ENCODE measurements at places on chromosomes 13 and 19.

- DNase-seq = no peak
These were observed at the start of gene SLC7A10 for GRCh38 chr19:33225458-33225926. TSS of gene SLC7A10 (minus strand) at chr19:33225850. CDS start at chr19:33225703, 147 bp downstream.

- no peak for DNase-seq
These were observed 22.9 kb upstream of the RASA3 start for GRCh38 chr13:114155320-114155719.

DNA sequence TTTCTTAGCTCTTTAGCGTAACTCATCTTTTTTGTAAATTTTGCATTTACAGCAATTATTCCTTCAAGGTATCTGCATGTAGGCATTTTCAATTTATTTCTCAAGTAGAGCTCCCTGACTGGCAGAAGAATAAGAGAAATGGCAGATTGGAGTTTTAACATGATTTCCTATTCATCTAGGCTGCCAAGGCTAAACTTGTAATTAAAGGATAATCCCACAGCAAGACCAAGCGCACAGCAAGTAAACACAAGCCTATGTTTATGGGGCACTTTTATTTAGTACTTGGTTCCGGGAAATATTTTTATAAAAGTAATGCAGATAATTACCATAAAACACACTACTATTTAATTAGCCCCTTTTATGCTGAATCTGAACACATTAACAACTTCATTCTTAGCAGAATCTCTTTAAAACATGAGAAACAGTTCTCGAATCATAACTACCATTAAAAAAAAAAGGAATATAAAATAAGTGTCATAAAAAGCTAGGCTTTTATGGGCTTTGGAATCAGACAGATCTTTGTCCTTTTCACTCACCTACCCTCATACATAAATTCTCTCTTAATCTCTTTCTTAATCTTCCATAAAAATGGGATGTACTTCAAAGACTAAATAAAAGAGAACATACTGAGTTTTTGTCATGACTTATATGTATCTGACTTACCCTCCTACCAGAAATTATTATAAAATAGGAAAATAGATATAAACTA is 961.6 kb upstream of the MIR17HG start:
- no peak for DNase-seq

DNA sequence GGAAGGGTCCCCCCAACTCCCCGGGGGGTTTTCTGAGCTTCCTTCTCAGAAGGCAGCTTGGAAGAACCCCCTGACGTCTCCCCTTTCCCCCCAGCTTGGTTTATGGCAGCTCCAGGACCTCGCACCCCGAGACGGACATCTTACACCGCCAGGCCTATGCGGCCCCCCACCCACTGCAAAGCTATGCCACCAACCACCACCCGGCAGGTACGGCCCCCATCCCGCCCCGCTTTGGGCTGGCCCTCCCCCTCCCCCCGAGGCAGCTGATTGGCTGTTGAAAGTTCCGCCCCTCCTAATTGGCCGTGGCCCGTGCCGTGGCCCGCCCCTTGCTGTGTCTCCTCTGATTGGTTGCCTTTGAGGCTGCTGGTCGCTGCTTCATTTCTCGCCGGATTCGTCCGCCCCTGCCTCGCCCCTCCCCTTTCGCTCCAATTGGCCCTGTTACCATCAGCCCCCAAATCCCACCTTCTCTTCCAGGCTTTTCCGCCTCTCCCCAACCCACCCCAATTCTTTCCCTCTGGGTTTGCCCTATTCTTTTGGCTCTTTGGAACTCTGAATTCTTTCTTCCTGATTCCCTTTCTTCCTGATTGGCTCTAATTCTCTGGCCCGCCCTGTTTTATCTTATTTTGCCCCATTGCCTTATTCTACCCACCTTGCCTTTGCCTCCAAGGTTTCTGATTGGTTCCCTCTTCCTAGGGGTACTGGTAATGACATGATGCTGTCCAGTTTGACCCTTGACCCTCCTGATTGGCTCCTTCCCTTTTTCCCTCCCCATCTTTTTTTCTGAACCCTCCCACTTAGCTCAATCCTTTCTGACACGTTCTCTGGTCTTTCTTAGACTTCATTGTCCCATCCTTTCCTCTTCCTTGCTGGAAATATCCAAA is 2.5 kb downstream of the PRR12 start:
- DNase-seq = peak; percentile 89

DNA sequence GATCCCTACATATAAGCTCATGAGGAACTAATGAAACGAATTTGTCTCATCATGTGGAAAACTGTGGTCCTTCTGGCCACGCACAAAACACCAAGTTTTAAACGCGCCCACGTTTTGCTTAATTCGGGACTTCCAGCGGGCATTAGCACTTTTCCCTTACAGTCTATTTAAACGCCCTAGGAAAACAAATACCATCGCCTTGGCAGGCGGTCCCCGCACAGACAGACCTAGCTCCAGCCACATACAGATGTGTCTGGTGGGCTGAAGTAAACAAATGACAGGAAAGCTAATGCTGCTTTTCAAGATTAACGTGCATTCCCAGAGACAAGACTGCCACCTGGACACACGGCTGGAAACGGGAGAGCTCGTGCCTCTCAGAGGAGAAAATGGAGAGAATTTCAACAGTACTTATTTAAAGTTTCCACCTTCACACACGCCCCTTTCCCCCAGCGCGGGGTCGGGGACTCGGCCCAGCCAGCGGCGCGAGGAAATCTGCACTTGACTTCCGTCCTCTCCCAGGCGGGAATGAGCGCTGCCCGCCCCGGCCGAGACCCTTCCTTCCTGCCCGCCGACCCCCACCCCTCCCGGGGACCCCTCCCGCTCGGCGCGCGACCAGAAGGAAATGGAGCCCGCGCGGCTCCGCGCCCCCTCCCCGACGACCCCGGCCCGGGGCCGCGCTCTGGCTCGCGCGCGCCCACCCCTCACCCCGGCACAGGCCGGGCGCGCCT is 931 bp downstream of the USP12 start:
- DNase-seq = peak; percentile 21

DNA sequence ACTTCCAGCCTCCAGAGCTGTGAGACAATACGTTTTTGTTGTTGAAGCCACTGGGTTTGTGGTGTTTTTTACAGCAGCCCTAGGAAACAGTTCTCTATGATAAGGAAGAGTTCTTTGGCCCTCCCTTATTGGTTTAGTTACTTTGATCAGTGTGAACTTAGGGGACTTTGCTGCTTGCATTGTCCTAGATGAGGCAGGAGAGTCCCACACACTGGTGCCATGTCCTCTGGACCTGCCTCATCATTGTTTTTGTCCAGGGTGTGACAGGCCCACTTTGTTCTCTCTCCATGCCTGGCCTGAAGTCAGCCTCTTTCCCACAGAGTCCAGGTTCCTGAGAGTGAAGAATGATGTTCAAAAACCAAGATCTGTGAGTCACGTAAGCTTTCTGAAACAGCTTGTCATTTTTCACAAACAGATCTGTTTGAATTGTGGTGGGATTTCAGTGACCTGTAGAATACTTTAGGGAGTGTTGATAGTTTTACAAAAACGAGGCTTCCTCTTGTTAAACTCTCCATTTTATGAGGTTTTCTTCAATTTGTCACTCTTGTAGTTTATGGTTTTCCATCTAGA is 63.8 kb downstream of the ING1 start:
- no peak for DNase-seq

DNA sequence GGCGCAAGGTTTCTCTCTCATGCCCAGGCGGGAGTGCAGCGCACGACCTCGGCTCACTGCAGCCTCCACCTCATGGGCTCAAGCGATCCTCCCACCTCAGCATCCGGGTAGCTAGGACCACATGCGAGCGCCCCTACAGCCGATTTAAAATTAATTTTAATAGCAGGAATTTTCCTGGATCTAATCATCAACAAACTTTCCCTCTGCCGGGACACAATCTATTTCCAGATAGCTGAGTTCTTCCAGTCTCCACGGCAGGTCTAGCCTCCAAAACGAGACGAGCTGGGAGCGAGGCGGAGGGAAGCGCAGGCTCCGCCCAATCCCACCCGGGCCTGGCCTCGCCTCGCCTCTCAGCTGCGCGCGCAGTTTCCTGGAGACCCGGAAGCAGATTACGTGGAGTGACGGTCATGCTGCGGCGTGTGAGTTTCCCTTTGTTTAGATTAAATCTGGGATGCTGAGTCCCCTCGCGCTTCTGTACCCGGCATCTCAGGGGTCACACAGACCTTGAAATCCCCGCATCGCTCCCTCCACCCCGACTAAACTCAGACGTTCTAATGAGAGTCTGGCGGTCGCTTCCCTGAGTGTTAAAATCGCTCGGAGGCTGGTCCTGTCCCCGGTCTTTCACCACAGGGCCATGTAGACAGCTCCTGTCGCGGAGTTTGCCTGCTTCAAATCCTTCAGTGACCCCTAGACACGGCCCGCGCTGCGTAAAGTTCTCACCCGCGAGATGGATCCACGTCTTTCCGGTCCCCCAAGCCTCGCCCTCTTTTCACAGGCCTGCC is at the start of gene ZNF880:
TSS of gene ZNF880 (plus strand) at position 365 of the 782 bp plus-strand sequence. CDS start at position 408, 43 bp downstream.
- peak; percentile 91 for DNase-seq

GRCh38 chr19:12843999-12844732 is 5.9 kb downstream of the MAST1 start:
- no peak for DNase-seq

GRCh38 chr13:99686157-99686572 is 184.9 kb downstream of the TM9SF2 start:
- no peak for DNase-seq

DNA sequence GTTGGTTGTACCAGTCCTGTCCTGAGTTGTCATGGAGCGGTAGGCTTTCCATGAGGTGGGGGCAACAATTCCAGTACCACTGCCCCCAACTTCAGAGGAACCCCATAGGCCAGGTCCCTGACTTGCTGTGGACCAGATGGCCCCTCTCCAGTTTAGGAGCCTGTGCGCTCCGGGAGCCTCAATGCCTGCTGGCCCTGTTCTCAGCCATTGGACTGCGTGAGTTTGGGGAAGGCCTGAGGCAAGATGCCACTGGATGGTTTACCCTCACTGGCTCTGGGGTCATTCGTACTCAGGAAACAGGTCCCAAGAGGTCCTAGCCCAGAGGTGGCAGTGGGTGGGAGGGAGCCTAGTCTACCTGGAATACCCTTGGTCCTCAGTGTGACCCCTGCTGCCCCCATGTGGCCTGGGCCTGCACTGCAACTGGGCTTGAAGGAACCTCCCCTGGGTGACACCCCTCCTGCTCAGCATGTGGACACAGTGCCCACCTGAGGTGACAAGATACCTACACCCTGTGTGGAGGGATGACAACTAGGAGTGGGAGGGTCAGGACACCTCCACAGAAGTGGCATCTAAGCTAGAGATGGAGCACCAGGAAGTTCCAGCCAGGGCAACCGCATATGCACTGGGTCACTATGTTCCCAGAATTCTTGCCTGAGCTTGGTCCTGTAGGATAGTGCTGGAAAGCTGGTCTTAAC is 6.0 kb upstream of the PRR19 start:
- peak; percentile 81 for DNase-seq

- no peak for DNase-seq
These were observed 137.8 kb upstream of the TSC22D1 start for GRCh38 chr13:44713788-44714469.

- DNase-seq = no peak
These were observed 93.4 kb upstream of the CACNA1A start for GRCh38 chr19:13599681-13600080.

DNA sequence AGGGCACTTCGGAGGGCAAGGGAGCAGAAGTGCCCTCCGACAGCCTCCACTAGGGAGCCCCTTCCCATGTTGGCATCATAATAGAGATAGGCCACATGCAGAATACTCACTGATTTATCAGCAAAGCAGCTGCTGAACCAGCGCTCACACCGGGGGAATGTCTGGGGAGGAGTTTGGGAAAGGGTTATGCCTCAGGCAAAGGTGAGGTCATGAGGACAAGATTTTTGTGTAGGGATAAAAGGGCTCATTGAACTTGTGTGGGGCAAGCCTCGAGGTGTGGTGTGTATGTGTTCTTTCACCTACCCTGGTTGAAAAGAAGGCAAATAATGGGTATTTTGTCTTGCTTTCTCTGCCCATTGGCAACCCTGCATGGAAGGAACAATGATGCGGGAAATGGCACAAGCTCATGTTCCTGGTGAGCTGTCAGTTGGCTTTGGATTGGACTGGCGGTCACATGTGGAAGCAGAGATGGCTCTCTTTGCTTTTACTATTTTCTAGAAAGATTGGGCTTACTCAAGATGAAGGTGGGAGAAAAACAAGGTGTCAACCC is 39.1 kb upstream of the SLC7A9 start:
- DNase-seq = no peak

DNA sequence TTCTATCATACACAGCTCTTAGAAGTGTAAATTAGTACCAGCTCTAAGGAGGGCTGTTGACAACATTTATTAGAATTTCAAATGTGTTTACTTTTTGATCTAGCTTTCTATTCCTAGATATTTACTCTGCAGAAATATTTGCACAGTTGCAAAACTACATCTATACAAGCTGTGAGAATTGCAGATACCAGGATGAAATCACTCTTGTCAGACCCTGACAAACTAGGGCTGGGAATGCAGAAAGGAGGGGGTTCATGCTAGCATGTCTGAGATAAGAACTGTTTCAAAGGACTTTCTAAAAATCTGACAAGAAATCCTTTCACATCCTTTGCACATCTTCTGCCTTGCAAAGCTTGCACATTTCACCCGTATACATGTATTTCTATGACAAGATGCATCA is 11.8 kb upstream of the PABPC3 start:
- DNase-seq = no peak

- peak; percentile 39 for DNase-seq
These were observed 959 bp downstream of the PDS5B start for GRCh38 chr13:32587011-32587810.

- DNase-seq = no peak
These were observed 1937.6 kb downstream of the PCDH9 start for GRCh38 chr13:65292488-65292901.

GRCh38 chr13:79187917-79188690 is 218.0 kb downstream of the RBM26 start:
- no peak for DNase-seq

- DNase-seq = no peak
These were observed 73.6 kb upstream of the ATP12A start for GRCh38 chr13:24606486-24607170.

DNA sequence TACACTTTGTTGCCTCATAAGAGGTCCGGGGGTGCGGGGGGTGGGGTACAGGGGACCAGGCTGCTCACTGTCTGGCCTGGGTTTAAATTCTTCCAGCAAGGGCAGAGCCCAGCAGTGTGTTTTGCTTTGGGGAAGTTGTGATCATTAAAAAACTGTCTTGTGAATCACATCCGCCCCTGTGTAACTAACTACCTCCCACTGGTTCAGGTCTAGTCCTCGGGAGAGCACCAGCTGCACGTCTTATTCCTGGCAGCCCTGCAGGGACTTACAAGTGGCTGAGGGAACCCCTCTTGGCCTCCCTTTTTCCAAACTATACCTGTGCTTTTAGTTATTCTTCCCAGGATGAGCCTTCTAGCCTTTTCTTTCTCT is 127.5 kb downstream of the SIPA1L3 start:
- no peak for DNase-seq

DNA sequence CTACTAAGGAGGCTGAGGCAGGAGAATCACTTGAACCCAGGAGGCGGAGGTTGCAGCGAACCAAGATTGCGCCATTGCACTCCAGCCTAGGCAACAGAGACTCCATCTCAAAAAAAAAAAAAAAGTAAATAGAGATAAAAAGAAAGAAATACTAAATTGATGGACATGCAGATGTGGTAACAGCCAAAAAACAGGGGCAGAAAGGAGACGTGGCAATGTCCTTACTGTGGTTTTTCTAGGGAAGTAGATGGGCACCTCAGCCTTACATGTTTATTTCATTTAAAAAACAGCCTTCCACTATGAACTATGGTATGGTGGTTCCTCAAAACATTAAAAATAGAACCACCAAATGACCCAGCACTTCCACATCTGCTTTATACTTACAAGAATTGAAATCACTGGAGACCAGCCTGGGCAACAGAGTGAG is 6.5 kb upstream of the EIF3G start:
- no peak for DNase-seq
